ENCODE measurements at places on chromosomes 7 and 10.

DNA sequence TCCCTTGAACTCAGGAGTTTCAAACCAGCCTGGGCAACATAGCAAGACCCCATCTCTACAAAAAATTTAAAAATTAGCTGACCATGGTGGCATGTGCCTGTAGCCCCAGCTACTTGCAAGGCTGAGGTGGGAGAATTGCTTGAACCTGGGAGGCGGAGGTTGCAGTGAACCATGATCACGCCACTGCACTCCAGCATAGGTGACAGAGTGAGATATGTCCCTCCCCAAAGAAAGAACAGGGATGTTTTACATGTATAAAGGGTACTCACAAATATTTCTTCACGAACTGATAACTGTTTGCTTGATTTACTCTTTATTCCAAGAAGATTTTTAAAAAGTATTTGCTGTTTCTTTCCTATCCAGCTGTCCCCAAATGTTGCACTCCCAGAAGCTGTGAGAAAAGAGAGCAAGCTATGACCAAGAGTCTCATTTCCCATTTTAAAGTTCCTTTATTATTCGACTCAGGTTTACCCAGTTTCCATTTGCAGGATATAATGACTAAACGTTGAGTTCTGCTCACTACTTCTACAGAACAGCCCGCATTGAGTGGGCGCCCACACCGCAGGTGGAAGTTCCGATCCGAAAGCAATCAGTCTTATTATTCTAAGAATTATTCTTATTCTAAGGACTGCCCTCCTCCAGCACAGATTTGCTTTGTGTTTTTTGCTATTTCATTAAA is 90.7 kb downstream of the APBB1IP start:
- no peak for DNase-seq

DNA sequence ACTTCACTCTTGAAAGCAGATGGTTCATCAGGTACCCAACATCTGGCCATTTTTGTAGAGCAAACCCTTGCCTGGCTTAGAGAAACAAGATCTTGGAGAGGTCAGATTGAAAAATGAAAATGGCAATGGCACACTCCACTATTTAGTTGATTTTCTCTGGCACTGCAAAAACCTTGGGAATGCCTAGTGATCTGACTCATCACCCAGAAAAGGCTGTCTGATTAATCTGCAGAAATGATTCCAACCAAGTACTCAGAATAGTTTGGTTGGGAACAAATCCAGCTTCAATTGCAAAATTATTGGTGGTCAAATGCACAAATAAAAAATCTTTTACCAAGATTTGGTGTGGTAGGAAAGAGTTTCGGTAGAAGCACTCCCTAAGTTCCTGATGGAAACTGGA is 351.2 kb downstream of the PHTF2 start:
- no peak for DNase-seq

DNA sequence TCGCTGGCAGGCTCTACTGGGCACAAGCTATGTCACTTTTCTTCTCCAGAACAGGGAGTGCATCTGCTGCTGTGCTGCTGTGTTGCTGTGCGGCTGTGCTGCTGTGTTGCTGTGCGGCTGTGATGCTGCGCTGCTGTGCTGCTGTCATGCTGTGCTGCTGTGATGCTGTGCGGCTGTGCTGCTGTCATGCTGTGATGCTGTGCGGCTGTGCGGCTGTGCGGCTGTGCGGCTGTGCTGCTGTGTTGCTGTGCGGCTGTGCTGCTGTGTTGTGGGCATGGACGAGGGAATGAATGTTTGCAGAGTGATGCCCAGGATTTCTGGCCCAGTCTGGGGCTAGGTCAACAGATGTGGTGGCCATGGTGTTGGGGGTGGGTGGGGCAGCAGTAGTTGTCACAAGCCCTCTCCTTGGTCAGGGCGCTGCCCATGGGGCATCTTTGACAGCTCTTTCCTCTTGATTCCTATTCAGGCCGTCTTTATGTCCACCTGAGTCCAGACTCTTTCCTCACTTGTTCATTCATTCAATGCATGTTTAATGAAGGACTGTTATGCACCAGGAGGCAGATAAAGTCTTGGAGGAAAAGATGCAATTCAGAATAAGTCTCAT is 55.6 kb downstream of the C10orf120 start:
- no peak for DNase-seq

- DNase-seq = no peak
Observed at GRCh38 chr10:71209731-71210541, 2.4 kb upstream of the UNC5B start.

- DNase-seq = no peak
Observed at GRCh38 chr10:36450380-36450779, 675.0 kb upstream of the ANKRD30A start.

- DNase-seq = no peak
Observed at GRCh38 chr7:126394406-126394805, 858.3 kb downstream of the GRM8 start.

DNA sequence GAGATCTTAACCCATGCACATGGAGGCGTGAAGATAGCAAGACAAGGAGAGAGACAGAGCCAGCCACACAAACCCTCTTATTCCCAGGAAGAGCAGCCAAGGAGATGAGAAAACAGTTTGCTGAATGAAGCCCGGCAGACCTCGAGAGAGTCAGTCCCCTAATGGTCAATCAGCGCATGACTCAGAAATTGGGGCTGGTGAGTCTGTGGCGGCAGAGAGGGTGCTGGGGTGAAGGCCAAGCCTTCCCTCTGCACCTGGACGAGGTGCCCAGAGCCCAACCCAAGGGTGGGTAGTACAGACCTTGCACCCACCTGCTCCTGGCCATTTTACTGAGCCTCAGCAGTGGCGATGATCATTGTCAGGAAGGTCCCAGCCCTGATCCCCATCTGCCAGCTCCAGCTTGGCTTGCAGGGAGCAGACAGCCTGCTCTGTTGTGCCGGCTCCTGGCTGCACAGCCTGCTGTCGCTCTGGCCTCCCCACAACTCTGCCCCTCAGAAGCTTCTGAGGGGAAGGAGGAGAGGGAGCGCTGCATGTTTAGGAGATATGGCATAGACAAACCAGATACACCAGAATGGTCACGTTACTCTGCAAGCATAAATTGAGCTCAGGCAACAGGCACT is 256.6 kb downstream of the RPS24 start:
- DNase-seq = no peak

DNA sequence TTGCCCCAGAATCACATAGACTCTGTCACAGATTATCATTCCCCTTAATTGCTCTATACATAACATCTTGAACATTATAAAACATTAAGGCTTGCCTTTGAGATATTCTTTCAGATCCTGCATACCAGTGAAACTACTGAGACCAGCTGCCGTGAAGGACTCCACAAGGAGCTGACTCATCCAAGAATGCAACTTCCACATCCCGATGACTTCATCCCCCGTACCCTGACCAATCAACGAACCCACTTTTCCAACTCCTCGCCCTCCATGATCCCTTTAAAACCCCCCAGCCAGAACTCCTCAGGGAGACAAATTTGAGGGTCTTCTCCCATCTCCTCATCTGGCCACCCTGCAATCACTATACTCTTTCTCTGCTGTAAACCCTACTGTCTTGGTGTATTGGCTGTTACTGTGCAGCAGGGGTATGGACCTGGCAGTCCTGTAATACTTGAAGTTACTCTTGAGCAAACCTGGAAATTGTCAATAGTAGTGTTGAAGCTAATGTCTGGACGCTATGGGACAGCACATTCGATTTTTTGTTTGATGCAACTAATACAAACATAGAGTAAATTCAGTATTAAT is 49.8 kb downstream of the HTR5A start:
- DNase-seq = no peak

DNA sequence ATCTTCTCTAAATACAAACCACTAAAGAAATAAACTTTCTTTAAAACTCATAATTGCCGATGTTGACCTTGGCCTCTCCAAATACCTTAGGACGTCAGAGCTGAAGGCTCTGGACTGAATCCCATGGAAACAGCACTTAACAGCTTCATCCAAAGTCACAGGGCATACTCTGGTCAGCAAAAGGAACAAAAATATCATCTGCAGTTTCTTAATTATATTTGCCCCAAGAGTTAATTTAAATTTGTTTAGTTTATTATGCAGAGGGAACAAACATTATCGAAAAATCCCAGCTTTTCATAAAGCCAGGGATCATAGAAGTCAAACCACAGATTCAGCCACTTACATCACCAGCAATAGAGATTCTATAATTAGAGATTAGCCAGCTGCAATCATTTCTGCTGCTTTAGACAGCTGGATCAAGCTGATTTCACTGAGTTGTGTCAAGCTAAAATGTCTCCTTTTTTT is 20.5 kb upstream of the FAM13C start:
- DNase-seq = no peak

DNA sequence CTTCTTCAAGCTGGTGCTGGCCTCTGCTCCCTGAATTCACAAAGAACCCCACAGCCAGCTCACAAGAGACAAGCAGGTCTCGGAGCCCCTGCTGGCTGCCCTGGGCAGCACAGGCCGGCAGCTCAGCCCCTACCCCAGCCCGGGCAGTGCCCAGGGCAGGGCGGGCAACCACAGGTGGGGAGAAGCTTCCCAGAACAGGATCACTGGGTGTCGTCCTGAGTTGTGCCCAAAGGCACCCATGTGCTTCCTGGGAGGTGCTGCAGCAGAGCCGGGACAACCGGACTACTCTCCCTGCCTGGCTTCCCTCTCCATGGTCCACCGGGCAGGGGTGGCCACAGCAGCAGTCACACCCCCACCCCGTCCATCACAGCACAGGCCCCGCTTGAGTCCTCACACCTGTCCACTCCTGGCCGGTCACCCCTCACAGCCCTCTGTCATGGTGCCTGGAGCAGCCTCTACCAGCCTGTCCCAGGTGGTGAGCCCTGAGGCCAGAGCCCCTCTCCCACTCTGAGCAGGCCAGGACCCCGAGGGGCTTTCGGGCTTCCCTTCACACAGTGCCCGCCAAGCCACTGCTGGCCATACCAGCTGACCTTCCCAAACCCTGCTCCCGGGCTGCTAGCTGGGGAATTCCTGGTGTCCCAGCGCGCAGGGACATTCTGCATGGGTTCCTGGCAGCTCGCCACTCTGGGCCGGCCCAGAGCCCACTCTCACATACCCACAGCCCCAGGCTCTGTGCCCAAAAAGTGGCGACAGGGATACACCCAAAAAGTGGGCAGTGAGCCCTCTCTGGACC is 3.1 kb downstream of the RASGEF1A start:
- no peak for DNase-seq

DNA sequence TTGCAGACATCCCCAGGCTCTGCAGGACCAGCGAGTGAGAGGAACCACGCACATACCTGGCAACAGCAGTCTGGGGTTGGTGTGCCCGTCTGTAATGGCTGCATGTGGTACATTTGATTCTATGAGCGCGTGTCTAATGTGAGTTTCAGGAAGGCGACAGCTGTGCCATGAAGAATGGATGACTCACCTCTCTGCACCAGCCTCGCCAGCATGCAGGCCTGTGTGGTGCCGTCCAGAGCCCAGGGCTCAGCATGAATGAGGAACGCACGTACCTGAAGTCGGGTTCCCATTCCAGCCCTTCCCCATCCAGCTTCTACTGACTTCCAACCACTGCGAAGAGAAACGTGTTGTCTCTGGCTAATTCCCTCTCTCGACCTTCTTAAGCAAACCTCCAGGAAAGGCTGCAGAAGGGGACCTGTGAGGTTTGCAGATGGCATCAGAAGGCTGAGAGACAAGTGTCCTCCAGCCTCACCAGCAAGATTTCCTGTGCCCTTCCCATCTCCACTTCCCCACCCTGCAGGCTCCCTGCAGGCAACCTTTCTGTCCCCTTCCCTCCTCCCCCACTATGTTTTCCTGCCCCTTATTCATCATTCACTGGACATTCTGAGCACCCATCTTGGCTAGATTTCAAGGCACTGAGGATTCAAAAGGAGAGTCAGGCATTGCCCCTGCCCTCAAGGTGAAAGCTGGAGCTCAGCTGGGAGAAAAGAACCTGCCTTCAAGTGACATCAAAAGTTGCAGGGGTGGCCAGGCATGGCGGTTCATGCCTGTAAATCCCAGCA is 54.3 kb downstream of the ASB13 start:
- no peak for DNase-seq

GRCh38 chr7:137893143-137893742 is 46.5 kb upstream of the DGKI start:
- DNase-seq = no peak

DNA sequence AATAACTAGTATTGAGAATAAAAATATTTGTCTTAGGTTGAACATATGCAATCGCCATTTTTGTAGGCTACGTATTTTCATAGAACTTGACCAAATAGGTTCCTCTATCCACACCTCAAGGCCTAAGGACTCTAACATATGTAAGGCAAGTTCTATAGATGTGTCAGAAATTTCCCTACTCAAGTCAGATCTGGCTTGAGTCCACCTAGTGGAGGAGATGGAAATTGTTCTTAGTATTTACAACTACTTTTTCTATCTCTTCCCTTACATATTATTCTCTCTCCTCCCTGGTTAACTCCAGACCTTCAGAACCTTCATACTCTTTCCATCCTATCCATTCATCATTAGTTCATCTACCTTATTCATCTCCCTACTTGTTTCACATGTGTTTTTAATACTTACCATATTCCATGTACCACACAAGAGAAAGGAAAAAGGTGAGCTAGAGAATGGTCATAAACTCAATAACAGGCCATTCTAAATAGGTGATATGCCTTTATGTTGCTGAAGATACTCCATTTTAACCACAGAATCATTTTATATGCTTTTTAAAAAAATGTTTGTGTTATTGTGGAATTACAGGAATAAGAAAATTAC is 174.5 kb upstream of the HDAC9 start:
- DNase-seq = no peak

GRCh38 chr7:16649196-16649595 is 3.2 kb downstream of the BZW2 start:
- no peak for DNase-seq
